ENCODE measurements at places on chromosomes 13 and 19. TPM values are rescaled to one million over a fixed set of nuclear protein-coding genes. Genes with fewer than 3 reads are reported as not detected.

The ZNF226 gene
- 20.4 TPM for total RNA-seq

- DNase-seq, result peak; percentile 68
Observed at GRCh38 chr13:25171517-25172302, at the start of gene AMER2. TSS of gene AMER2 (minus strand) at chr13:25172288. CDS start at chr13:25171619, 669 bp downstream.

DNA sequence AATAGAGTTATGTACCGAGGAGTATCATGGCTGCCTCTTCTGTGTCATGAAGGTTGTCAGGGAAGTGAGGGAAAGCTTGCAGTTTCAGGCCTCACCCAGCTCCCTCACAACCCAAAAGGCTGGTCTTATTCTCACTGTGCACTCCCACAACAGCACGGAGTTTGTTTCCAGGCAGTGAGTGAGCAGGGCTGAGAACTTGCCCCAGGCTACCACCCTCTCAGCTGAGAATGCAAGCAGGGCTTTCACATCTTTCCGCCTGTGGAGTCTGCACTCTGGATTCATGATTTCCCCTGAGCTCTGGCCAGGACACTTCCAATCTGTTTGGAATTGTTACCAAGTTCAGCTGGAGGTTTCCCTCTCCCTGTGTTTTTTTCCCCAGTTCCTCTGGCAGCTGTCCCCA is 2284.7 kb upstream of the PCDH20 start:
- DNase-seq, result no peak

DNA sequence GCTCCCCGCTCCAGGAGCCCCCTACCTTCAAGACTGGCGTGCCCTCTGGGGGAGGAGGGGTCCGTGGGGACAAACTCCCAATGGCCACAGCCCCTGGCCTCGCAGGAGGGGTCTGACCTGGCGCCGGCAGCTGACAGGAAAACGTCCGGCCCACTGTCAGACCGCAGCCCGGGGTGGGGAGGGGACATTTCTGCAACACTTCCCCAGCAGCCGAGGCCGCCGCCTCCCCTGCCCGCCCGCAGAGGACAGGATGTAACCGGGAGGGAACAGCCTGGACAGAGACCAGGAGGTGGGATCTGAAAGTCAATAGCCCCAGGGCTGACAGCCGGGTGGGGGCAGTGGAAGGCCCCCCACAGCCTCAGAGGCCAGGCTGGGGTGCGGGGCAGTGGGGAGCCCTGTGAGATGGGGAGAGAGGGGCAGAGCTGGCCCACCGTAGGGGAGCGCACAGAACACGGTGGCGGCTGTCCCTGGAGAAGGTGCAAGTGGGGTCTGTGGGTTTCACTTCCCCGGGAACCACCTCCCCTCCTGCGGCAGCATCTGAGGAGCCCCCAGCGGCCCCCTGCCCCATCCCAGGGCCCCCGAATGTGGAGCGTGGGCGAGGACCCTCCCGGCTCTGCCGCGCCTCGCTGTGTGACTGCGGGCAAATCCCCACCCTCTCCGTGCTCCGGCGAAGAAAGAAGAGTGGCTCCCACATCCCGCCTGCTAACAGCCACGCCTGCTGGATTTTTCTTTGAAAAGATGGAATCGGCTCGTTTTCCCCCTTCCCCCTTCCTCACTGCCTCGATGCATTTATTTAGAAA is at the start of gene PEAK3:
Gene PEAK3 (minus strand): TSS at position 114 of the 800 bp plus-strand sequence. CDS start 1,244 bp downstream, outside the sequence.
- DNase-seq, result peak; percentile 86

DNA sequence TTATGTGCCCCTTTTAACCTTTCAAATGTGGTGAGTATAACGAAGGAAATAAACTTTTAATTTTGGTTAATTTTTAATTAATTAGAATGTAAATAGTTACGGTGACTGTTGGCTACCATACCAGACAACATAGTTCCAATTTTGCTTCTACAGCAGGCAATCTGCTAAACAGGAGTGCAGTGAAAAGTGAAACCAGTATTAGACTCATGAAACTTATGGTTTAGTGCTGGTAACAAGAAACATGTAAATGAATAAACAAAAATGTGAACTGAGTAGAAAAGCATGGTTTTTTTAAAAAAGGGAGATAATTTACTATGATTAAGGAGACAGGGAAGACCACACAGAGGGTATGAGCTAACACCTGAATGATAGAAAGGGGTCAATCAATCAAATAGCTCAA is 478.4 kb downstream of the PCDH9 start:
- no peak for DNase-seq

The LENG8 gene
- 186 TPM for total RNA-seq

DNA sequence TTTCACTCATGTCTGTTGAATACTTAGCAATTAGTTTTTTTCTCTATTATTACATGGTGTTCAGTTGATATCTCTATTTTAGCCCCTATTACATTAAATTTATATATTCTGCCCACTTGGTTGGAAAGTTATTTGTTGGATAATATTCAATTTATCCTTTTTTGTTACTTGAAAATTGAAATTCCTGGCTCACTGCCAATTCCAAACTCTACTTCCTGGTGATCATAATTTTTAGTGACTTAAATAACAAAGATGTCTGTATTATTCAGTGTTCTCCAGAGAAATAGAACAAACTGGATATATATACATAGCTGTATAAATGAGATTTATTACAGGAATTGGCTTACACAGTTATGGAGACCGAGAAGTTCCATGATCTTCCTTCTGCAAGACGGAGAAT is 93.6 kb downstream of the GPC5 start:
- DNase-seq, result no peak

DNA sequence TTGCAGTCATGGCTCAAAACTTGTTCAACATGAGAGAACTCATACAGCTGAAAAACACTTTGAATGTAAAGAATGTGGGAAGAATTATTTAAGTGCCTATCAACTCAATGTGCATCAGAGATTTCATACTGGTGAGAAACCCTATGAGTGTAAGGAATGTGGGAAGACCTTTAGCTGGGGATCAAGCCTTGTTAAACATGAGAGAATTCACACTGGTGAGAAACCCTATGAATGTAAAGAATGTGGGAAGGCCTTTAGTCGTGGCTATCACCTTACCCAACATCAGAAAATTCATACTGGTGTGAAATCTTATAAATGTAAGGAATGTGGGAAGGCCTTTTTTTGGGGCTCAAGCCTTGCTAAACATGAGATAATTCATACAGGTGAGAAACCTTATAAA is 20.1 kb downstream of the ZNF283 start:
- no peak for DNase-seq

The SIGLECL1 gene
- not detected for total RNA-seq

DNA sequence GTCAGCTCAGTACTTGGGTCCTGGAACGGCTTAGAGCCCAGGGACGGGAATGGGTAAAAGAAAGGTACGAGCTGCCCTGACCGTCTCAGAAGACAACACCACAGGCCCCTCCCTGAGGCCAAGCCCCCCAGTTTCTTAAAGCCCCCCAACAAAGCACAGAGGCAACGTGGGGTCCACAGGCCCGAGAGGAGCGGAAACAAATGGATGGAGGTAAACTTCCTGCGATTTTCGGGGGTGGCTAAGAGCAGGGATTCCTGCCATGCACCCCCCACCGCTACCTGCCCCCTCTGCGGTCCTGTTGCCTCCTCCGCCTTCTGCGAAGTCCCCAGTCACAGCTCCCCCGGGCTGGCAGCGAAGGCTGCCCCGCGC is 48.2 kb downstream of the PTPRS start:
- DNase-seq, result no peak

GRCh38 chr19:7784856-7785255 is 21.8 kb downstream of the CLEC4M start:
- no peak for DNase-seq

DNA sequence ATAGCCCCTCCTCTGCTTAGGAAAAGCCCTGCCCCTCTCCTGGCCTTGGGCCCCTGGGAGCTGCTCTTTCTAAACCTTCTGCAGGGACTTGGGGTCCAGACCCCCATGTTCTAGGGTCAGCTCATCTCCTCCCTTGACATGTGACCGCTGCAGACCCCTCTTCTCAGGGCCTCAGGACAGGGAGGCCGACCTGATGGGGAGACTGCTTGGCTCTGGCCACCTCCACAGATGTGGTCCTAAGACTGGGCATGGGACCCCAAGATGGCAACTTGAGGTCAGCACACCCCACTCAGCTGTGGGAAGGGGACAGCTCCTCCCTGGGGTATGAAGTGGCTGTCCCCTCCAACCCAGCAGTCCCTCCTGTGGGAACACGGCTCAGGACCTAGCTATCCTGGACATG is 3.9 kb upstream of the SIX5 start:
- DNase-seq, result no peak

DNA sequence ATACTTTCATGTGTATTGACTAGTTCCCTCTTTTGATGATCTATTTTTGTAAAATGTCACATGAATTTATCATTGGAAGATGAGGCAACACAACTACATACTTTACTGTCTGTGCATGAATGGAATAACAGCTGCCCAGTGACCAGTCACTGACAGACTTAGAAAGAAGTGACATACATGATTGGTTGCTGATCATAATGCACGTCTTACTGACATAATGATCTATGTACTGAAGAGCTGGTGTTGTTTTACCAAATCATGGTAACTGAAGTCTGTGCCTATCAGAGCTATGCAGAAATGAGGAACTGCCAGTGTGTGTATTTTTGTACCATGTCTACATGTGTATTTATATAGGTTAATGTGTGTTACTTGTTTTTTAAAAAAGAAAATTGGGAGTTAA is 26.5 kb downstream of the GPR18 start:
- DNase-seq, result no peak
